Colonic mucosa (tissue), 4 donors: ENCODE measurements at places on chromosomes 5 and 9. TPM values are rescaled to one million over a fixed set of nuclear protein-coding genes. Genes with fewer than 3 reads are reported as not detected.

DNA sequence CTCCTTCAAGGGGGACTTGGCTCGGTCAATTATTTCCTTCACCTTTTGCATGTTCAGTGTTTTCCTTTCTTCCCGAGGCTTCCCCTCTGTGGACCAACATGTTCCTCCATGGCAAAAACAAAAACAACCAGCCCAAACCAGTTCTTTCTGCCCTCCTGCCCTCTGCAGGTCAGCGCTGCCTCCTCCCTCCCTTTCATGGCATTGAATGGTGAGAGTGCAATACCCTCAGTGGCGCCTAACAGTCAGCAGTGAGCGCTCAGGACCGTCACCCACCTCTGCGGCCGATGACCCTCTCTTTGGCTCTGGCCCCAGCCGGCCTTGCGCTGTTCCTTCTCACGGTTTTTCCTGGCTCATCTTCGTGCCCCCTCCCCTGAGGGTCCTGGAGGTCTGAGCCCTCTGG is 34.4 kb upstream of the GNE start:
- DNase-seq, result no peak

Gene SLC2A8
- 20.4 TPM for total RNA-seq

DNA sequence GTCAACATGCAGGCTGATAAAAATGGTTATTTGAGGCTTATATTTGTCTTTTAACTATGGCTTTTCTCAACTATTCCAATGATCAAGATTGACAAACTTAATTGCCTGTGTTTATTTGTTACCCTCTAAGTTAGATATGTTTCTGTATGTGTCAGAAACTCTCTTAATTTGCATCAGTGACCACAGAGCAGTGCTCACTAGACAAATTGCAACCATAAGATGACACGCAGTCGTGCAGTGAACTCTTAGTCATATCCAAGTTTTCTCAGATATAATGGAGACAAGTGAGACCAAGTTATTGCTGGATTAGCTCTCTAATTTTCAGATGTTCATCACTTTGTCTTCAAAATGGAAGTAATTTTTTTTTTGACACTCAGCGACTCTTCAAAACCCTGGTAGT is 342.2 kb upstream of the RFX3 start:
- DNase-seq, result no peak

DNA sequence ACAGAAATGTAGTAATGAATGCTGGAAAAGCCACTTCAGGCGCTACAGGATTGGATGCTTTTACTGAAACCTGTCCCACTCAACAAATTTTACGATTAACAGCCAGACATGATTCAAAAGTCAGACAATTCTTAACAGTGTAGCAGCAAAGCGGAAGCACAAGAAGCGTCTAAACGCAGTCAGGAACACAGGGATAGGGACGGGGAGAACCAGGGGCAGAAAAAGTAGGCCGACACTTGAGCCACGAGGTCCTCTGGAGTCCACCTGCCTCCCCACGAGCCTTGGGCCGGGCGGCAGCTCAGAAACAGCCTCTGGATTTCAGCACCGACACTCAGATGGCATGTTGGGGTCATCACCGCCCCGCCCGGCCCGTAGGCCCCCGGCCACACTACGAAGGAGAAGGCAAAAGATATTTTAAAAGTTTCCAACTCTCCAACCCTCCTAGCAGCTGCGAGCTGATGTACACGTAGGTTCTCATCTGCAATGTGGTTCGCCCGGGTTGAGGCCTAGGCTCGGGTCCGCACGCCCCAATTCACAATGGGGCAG is 615 bp downstream of the RACK1 start:
- no peak for DNase-seq

DNA sequence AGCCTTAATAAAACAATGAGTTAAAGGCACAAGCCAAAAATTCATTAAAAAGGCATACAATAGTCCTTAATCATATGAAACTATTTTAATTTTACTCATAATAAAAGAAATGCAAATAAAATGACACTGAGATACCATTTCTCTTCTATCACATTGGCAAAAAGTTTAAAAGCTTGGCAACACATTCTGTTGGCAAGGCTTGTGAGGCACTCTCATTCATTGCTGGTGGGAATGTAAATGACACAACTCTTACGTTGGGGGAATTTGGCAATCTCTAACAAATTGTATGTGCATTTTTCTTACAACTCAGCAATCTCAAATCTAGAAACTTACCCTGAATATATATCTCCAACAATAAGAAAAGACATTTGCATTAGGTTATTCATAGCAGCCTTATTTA is 111.6 kb downstream of the PRELID2 start:
- DNase-seq, result no peak

GRCh38 chr5:42564689-42565356 is 141.6 kb downstream of the GHR start:
- DNase-seq, result no peak

Gene FAM78A
- 2.0 TPM for total RNA-seq
